ENCODE measurements at places on chromosomes 3 and 15.

DNA sequence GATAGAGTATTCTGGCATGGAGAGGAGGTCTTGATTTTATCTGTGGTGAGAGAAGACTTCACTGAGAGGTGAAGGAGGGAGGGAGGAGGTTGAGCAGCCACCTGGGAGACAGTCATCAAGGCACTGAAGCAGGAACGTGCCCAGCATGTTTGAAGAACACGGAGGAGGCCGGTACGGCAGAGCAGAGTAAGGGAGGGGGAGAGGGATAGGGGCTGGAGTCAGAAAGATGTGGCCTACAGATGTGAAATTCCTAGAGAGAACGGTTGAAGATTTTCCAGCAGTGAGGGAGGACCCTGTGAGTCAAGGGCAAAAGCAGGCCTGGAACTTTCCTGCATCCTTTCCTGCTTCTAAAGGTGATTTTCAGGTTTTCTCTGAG is 21.7 kb upstream of the IQCF6 start:
- ATAC-seq, result no peak

DNA sequence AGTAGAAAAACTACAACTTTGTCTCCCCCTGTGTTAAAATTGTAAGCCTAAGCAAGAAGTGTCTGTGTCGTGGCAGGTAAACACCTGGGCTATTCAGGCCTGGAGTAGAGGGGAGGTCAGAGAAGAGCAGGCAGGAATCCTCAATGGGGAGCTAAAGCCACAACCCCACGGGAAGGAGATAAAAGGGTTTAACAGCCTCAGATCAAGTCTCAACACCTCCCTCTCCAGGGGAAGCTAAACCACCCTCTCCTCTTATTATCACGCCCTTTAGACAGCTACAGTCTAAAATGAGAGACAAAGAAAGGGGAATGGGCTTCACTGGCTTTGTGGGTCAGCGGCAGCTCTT is 11.6 kb downstream of the ETV5 start:
- no peak for ATAC-seq

- ATAC-seq, result no peak
These were observed 178.5 kb upstream of the ZBTB20 start for GRCh38 chr3:115325539-115325938.

DNA sequence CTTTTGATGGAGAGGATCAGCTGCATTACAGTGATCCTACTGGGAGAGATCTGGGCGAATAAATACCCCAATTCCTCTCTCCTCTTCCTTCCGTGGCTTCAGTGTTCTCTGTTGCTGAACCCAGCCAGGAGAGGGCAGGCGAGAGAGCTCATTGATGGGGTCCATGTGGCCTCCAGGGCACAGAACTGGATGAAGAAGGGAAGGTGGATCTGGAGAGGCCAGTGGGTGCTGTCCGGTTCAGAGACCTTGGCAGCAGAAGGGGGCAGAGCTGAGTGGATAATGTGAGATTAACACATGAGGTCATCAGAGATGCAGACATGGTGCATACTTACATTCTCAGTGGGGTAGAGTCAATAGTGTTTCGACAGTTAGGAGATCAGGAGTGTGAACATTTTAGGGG is 193.6 kb downstream of the CLSTN2 start:
- ATAC-seq, result no peak

DNA sequence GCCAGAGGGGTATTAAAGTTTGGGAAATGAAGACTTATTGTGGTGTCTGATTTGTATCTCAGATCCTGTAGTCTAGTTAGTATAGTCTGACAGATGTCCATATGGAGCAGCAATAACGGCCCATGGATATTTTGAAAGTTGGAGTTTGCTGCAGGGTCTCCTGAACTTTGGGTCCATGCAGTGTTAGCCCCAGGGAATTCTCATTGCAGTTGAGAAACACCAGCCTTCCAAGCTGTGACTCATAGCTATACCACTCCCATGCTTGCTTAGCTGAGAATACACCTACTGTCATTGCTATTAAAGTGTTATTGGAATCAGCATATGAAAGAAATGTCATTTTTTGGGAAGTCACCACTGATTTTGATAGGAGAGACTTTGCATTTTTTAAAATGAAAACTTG is 29.2 kb downstream of the TMOD2 start:
- ATAC-seq, result no peak

- ATAC-seq, result no peak
These were observed 157.1 kb downstream of the RSRC1 start for GRCh38 chr3:158267015-158267414.

GRCh38 chr15:40756938-40757337 is 1.9 kb upstream of the RMDN3 start:
- no peak for ATAC-seq

GRCh38 chr15:63601704-63602185 is 4.6 kb downstream of the FBXL22 start:
- no peak for ATAC-seq

All from gastroesophageal sphincter (tissue), 4 donors.